ENCODE measurements at places on chromosomes 6 and 20. TPM values are rescaled to one million over a fixed set of nuclear protein-coding genes. Genes with fewer than 3 reads are reported as not detected.

Gene DEFB114
- not detected for total RNA-seq

Gene DDAH2
- 3.4 TPM for total RNA-seq

Gene FOXQ1
- not detected for total RNA-seq

Gene EPPIN
- not detected for total RNA-seq

Gene PNLDC1
- total RNA-seq: not detected
